Neuronal stem cell (in vitro differentiated cells): ENCODE measurements at places on chromosomes 2 and 18.

DNA sequence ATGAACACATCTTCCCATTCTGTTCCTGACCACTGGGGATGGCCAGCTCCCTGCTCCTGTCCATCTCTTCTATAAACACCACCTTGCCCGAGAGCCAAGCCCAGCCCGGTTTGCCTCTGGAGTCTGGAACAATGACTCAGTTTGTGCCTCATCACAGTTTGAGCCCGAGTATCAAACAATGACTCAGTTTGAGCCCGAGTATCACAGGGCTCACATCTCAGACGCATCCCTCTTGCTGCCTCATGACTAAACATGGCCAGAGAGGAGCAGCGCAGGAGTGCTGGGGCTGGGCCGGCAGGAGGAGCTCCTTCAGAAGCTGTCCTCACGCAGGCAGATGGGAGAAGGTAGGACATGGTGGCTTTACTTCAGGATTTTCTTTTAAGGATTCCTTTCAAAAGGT lies 68.7 kb downstream of the PXDN start:
- DNase-seq = no peak

- no peak for DNase-seq
Measured at GRCh38 chr2:14756122-14756541, 123.6 kb downstream of the LRATD1 start.

- DNase-seq = no peak
Measured at GRCh38 chr2:138626148-138626547, 124.6 kb downstream of the SPOPL start.

DNA sequence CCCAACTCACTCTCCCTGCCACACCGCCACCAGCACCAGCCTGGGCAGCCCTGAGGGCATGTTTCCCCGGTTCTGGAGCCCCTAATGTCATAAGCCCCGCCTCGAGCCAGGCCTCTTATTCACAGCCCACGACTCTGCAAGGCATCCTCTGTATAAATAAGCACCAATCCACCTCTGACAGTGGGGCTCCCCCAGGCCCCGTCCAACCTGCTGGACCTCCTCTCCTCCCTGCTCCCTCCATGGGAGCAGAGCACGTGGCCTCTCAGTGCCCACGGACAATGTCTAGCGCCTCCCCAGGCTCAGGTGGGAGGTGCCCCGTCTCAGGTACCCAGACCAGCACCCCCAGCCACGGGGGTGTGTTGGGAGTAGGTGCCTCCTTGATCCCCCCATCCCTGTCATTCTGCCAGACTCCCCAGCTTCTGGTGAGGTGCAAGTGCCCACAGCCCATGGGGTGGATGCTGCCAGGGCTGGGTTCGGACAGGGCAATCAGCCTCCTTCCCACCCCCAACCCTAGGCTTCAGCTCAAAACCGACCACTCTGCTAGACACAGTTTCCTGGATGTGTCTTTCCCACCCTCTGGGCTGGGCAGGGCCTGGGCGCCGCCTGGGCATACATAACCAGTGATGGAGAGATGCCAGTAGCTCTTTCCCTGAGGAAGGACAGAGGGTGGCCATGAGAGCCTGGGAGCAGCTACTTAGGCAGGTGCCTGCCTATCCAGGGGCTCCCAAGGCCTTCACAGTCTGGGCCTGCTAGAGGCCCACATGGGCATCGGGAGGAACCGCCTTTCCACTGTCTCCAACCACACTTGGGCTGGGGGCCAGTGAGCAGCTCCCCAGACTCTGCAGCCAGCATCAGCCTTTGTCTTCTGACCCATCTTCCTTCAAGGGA lies 1.6 kb upstream of the ADRA2B start:
- no peak for DNase-seq

DNA sequence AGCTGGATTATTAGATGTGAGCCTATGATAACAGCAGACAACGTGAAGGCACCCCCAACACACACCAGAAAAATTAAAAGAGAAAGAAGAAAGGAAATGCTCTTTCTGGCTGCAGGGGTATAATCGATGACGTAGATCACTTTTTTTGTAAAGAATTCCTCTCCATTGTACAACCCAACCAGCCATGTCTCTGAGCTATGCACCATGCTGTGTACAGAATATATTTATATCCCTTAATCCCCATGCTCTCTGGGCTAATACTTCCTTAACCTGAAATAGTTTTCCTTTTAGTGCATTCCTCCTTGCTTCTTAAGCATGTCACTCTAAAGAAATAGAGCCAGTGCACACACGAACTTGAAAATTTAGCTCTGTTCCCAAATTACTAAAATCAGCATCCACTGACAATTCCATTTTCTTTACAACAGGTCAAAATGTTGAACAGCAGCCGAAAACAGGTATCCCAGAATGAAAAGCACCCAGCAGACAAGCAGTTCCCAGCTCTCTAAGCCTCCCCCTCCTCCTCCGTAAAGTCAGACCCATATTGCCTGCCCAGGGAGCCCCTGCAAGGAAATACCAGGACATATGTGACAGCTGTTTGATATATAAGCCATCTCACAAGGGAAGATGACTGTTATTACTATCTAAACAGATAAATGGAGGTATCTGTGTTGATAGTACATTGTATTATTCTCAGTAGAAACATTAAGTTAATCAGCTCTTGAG lies 247.4 kb upstream of the RAB6C start:
- no peak for DNase-seq

- DNase-seq = no peak
Measured at GRCh38 chr18:61992923-61993322, 100.1 kb upstream of the RNF152 start.

GRCh38 chr2:8617048-8617447 lies 64.8 kb upstream of the ID2 start:
- no peak for DNase-seq

DNA sequence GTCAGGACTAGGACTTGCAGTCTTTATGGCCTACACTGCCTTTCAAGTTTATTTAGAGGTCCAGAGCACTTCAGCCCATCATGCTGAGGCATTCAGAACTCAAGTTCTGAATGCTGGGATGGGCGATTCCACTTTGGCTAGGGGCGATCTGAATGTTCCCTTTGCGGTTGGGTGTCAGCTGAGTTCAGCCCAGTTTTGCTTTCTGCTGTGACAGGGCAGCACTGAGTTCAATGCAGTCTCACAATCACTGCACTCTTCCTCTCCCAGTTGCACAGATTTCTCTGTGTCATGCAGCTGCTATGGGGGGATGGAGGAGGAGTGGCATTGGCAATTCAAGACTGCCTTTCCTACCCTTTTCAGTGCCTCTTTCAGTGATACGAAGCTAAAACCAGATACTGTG lies 1232.0 kb upstream of the FAM98A start:
- DNase-seq = no peak

DNA sequence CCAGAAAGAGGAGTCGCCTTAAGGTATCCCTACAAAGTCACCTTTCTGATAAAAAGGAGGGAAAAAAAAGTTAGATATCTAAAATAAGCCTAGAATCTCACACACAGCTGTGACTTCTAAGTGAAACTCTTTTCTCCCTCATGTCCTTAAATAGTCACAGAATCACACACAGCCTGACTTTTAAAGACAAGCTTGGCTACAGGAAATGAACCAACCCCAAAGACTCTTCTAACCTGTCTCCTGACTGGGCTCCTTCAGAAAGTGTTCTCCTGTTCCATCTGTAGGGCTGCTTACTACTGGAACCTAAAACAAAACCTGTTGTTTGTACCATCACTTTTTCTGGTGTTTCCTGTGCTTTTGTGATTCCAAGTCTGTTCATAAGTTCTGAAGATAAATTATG lies 62.7 kb upstream of the NRP2 start:
- DNase-seq = no peak

DNA sequence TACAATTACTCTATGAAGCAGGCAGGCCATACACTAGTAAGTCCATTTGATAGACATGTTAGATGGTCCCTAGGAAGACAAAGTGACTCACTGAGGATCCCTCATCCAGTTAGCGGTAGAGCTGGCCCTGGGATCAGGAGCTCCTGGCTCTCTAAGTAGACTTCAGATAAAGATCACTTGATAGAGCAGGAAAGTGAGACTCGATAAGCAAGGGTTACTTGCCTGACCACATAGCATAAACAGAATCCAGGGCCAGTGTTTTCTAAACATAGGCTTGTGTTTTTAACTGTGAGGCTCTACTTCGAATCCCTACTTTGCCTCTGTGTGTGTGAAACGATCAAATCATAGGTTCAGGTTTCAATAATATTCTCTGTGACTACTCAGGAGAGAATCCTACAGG lies 355.2 kb upstream of the TRIB2 start:
- no peak for DNase-seq

DNA sequence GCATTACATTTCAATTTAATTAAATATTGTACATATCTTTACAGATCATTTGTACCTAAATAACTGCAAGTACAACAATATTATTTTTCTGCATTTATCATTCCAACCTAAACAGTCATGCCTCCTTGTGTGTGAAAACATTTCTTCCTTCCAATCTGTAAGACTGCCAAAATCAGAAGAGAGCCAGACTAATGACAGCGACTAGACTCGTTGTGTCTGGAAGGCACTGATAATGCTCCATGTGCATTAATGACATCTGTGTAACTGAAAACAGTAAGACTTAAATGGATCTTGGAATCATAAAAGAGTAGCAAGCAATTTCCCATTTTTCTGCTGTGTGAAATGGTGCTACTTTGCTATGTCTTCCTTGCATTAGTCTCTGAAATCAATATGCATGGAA lies 278.0 kb upstream of the DSEL start:
- no peak for DNase-seq

DNA sequence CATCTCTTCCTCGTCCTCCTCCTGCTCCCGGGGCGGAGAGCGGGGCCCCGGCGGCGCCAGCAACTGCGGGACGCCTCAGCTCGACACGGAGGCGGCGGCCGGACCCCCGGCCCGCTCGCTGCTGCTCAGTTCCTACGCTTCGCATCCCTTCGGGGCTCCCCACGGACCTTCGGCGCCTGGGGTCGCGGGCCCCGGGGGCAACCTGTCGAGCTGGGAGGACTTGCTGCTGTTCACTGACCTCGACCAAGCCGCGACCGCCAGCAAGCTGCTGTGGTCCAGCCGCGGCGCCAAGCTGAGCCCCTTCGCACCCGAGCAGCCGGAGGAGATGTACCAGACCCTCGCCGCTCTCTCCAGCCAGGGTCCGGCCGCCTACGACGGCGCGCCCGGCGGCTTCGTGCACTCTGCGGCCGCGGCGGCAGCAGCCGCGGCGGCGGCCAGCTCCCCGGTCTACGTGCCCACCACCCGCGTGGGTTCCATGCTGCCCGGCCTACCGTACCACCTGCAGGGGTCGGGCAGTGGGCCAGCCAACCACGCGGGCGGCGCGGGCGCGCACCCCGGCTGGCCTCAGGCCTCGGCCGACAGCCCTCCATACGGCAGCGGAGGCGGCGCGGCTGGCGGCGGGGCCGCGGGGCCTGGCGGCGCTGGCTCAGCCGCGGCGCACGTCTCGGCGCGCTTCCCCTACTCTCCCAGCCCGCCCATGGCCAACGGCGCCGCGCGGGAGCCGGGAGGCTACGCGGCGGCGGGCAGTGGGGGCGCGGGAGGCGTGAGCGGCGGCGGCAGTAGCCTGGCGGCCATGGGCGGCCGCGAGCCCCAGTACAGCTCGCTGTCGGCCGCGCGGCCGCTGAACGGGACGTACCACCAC lies 2.1 kb downstream of the GATA6 start:
- no peak for DNase-seq

- DNase-seq = no peak
Measured at GRCh38 chr2:177000715-177001072, 211.9 kb upstream of the HNRNPA3 start.

DNA sequence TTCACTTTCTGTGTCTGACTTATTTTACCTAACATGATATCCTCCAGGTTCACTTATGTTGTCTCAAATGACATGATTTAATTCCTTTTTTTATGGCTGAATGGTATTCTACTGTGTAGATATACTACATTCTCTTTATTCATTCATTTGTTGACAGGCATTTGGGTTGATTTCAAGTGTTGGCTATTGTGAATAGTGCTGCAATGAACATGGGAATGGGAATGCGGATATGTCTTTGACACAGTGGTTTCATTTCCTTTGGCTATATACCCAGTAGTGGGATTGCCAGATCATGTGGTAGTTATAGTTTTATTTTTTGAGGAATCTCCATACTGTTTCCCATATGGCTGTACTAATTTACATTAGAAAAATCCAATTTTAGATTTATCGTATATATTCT lies 195.4 kb upstream of the KLHL14 start:
- no peak for DNase-seq

DNA sequence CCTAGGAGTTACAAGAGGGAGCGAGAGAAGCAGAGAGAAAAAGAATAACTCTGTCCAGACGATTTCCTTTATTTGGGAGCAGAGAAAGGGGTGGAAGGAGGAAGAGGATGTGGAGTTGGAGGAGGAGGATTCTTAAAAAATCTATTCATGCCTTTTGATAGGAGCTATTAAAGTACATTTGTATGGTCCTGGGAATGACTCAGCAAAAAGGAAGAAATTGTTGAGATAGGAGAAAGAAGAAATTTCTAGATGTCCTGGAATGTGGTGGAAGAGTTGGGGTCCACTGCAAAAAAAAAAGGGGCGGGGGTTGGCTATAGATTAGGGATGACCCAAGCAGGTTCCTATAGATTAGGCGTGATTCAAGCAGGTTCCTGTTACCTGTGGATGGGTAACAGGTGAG lies 32.4 kb upstream of the RPRM start:
- no peak for DNase-seq

DNA sequence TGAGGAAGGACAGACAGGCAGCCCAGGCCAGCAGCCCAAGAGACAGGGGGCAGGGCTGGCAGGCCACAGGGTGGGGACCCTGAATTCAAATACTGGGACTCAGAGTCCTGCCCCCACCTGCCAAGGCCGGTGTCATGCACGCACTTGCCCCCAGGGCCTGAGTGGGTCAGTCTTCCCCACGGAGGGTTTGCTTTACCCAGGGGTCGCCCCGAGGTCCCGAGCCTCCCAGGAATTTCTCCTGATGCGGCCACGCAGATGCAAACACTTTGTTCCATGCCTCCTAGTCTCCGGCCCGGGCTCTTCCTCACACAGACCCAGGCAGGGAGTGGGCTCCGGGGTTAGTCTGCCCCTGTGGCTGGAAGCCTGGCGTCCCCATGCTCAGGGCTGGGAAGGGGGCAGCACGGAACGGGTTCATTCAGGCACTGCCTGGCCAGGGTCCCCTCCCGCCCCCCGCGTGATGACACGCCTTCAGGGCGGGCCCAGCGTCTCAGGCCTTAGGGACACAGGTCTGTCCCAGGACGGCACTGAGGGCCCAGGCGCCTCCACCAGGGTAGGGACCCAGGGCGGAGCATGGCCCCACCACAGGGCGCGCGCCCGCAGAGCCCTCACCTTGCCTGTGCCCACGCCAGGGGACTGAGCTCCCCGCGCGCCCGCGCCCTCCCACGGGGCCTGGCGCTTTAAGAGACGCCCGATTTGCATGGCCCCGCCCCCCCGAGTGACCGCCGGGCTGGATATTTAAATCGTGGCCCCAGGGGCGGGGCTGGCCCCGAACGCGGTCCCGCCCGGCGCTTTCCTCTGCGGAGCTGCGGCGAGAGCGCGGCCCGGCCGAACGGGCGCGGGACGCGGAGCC lies at the start of gene SNED1:
SNED1 (plus strand) TSS at position 763 of the 850 bp plus-strand sequence. CDS start 220 bp downstream, outside the sequence.
- DNase-seq = peak; percentile 84

DNA sequence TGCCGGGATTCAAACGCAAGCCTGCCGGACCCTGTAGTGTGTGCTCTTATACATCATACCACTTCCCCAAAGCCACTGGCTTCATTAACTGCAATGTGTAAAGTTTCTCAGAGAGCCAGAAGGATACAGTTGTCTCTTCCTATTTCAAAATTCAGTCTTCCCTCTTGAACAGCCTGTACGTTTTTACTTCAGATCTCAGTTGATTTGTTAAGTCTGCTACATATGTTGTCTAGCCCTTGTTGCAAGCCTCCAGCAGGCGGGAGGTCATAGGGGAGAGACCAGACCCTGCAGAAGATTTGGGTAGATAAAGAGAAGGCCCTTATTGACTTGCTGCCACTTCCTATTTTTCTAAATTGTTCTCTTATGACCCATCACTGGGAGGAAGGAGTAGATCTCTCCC lies 56.2 kb downstream of the ARHGEF33 start:
- DNase-seq = no peak

- peak; percentile 89 for DNase-seq
Measured at GRCh38 chr2:69177785-69178636, 165.0 kb downstream of the ANTXR1 start.
